Tibial nerve (tissue), 4 donors: ENCODE measurements at places on chromosomes 16 and 17. TPM values are rescaled to one million over a fixed set of nuclear protein-coding genes. Genes with fewer than 3 reads are reported as not detected.

OSBPL7 gene
- 8.6 TPM for total RNA-seq

PABPN1L gene
- total RNA-seq = not detected

OR3A2 gene
- total RNA-seq = not detected

NETO2 gene
- total RNA-seq = 0.78 TPM

ABCC11 gene
- total RNA-seq = not detected

ZNF75A gene
- total RNA-seq = 24.0 TPM

NLE1 gene
- total RNA-seq = 10.4 TPM

TBC1D3 gene
- not detected for total RNA-seq

ZMYND15 gene
- total RNA-seq = 0.66 TPM

GP1BA gene
- not detected for total RNA-seq

ABCC3 gene
- total RNA-seq = 1.5 TPM

KRTAP4-4 gene
- total RNA-seq = not detected

GRCh38 chr17:18323007-18323406, 7.9 kb downstream of the SMCR8 start:
- no peak for DNase-seq

DNA sequence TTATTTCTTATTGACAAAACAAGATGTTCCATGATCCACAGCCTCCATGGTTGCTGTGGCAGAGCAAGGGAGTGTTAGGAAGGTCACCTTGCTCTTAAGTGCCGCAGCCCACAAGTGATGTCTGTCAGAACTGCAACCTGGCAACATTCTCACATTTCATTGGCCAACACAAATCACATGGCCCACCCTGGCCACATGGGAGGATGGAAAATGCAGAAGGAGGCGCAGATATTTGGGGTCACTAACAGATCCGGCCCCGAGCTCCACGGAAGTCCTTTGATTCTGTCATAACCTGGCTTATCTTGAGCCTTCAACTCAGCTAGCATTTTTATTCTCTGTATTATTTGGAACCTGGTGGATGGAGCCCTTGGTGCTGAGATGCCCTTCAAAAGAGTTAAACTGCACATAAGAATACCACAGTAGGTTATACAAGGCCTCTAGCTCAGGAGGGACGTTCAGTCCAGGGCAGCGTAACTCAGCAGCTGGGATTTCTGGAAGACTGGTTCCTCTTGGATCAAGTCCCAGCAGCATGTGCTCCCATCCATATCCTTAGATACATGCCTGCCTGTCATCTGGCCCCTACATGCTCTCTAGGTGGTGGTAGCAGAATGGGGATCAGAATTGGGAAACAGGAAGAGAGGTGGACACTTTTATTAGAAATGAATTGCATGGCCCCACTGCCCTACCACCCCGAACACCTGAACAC, 508.1 kb downstream of the HAPSTR1 start:
- no peak for DNase-seq

GRCh38 chr17:3475812-3476610, at the start of gene ASPA:
ASPA (plus strand) TSS chr17:3475997; CDS start chr17:3476160, 163 bp downstream.
- no peak for DNase-seq

- peak; percentile 11 for DNase-seq
Measured at GRCh38 chr17:5122586-5123342, 6.9 kb downstream of the USP6 start.

DNA sequence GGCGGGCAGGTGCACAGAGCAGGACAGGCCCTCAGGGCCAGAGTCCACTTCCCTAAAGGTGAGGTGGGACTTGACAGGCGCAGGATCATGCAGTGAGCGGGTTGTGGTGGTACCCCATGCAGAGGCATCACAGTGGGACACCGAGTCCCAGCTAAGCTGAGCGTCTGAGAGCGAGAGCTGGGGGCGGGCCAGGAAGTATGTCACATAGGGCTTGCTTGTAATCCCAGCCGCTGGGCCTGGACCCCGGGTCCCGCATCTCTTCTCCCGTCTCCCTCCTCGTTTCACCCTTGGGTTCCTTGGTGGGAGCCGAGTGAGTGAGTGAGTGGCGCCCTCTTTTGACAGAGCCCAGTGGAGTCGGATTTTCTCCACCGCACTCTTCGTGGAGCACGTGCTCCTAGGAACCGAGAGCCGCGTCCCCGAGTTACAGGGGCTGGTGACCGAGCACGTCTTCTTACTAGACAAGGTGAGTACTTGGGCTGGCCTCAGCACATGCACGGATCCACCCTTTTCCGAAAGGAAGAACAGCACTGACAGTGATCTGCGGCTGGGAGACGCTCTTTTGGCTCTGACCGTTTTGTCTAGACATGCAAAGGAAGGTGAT, 50.8 kb upstream of the ENDOV start:
- no peak for DNase-seq

- no peak for DNase-seq
Measured at GRCh38 chr16:56348168-56349085, 76.9 kb downstream of the AMFR start.

DNA sequence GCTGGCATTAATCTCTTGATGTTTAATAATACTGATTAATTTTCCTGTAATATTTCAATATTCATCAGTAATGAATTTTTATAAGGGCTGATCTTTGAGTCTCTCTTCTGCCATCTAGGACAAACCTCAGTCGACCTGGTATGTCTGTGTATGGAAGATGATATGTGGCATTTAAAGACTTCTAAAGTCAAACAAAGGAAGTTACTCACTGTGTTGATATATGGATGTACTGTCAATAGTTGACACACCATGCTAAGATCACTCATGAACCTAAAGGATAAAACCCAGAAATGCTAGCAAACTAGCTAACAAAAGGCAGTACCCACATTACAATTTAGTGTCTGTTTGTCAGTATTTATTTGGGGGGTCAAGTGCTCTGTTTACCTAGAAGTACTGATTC, 380.7 kb upstream of the GOT2 start:
- no peak for DNase-seq

DNA sequence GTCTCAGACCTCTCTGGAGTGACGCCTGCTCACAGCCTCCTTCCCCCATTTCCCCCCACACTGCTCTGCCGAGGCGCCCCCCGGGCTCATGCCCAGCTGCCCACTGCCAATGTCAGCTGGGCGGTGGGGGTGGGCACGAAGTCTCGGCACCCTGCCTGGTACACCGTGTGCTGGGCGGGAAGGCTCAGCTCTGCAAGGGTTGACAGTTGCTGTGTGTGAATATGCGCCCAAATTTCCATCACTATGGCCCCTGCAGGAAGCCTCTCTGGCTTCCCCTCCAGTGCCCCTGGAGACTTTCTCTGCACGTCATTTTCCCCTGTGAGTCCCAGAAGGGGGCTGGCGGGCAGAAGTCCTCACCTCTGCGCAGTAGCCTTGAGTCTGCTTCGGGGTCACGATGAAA, 11.6 kb upstream of the CAMKK1 start:
- no peak for DNase-seq

- DNase-seq = no peak
Measured at GRCh38 chr16:66959704-66960161, 1.3 kb upstream of the CES3 start.

- DNase-seq = no peak
Measured at GRCh38 chr17:62562656-62563055, 64.8 kb upstream of the MRC2 start.

DNA sequence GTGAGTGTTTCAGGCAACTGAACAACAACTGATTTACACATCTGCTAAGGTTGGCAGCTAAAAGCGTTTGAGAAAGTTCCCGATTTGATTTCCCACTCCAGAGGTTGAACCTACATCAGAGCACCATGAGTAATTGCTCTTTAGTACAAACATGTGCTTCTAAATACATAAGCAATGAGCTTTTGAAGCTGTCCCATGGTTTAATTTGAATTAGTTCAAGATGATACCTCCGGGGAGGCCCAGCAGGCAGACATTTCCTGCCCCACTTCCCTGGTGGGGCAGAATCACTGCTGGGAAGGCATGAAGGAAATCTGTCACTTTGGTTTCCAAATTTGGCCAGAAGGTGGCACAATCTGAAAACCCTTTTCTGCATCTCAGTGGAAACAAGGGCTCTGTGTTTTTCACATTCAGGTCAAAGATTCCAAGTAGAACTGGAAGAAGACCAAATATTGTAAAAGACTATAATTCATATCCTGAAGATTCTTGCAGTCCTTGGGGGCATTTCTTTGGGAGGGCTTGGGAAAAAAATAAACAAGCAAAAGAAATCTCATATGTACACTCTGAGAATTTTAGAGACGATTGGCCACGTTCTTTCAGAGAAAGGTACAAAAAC, 176.2 kb upstream of the FAM20A start:
- DNase-seq = peak; percentile 57

GRCh38 chr17:36921095-36921851, 16.0 kb upstream of the LHX1 start:
- no peak for DNase-seq

DNA sequence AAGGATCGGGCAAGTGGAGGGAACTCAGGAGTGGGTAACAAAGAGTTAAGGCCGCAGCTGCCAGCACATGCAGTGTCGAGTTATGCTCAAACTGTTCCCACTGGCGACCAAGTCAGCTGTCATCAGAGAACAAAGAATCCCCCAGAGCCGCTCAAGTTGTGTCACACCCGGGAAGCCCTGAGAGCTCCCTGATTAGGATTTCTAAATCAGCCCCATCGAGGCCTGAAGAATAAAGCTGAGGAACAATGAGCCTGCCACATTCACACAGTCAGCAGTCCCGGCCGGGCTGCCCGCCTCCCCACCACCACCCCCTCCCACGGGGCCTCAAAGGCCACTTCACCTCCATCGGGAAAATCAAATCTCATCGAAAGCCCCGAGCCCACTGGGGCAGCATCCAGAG, 84.5 kb downstream of the SOX9 start:
- DNase-seq = no peak

GRCh38 chr17:13266606-13267005, 248.8 kb upstream of the ELAC2 start:
- DNase-seq = no peak

DNA sequence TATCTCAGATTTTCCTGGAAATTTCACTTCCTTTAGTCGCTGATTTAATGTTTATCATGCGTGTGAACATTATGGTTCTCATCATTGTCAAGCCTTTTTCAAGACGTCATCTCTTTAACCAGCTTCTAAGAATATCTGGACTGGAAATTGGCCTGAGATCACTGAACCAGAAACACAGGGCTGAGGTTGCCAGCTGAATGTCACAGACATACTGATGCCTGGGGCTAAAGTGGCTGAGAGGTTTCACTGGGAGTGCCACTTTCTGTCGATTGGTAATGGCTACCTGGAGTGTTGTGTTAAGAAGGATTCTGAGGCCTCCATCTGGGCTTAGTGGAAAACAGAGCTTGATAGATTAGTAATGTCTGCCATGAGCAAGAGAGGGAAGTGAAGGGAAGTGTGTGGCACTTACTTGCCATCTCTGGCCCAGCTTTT, 54.2 kb downstream of the CRISPLD2 start:
- DNase-seq = no peak

- no peak for DNase-seq
Measured at GRCh38 chr17:48909783-48910182, 1.6 kb downstream of the UBE2Z start.

DNA sequence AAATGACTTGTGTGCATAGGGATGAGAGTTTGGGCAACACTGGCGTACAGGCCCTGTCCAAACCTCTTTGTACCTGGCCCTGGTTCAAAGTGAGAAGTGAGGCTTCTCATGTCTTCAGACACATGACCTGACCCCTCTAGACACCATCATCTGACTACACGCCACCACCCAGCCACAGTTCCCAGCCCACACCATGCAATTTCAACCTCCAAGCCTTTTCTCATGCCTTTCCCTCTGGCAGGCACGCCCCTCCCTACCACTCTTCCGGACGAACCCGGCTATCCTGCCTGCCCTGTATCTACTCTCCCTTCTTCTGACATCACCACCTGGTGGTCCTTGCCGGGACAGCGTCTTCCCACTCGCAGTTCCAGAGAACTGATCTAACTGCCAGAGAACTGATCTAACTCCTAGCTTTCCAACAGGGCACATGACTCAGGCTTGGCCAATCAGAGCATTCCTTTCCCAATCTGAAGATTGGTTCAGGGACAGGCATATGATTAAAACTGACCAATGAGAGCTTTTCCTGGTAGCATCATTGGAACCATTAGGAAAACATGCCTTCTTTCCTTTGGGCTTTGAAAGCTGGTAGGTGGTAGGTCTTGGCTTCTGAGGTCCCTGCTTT, 27.1 kb upstream of the IL21R start:
- peak; percentile 56 for DNase-seq

DNA sequence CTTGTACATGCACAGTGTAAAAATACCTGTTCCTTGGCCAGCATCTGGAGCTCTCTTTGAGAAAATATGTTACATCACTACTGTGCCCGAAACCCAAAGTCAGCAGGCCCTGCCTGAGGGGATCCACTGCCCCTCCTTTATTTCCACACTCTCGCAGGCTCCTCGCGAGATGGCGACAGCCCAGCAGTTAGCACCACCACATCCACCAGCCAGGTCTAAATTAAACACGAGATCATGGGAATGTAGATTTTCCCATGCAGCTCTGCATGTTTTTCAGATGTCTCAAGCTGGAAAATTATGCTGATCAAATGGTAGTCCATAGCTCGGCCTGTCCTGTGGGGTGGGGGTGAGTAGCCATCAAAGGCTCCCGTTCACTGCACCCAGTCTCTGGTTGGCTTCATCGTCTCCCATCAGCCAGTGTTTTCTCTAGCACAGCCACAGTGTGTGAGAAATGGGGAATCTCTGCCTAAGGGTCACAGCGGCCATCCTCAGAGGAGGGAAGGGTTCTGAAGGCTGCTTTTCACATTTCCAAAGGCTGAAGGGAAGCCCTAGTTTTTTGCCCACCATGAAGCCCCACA, 34.7 kb downstream of the EPN2 start:
- no peak for DNase-seq

- DNase-seq = no peak
Measured at GRCh38 chr16:70476272-70477020, 22.1 kb downstream of the FCSK start.

GRCh38 chr16:49755313-49755620, 100.6 kb downstream of the ZNF423 start:
- DNase-seq = no peak

DNA sequence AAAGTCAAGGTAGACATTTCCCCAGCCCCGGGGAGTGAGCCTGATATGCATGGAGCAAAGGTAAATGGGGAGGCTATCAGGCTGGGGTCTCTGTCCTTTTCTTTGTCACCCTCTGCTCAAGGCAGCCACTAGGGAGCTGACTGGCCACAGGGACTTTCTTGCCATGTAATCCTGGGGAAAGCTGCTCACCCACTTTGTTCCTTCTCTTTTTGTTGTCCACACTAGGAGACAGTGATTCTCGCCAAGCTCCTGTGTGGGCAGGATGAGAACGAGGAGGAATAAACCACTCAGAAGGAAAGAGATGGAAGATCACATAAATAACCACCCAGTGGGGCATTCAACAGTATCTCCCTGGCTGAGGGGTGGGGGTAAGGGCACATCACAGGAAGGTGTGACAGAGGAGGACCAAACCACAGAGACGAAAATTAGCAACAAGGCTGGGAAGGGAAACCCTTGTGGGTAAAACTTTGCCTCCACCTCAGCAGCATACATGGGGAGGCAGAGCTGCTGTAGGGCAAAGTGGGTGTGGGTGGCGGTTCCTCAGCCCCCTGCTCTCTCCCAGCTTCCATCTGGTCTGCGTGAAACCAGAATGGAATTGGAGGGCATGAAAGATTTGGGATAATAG, 26.2 kb upstream of the CCL1 start:
- no peak for DNase-seq
